ENCODE measurements at places on chromosomes 3 and 15.

- no peak for DNase-seq
These were observed 752 bp downstream of the CEP63 start for GRCh38 chr3:134486577-134487041.

DNA sequence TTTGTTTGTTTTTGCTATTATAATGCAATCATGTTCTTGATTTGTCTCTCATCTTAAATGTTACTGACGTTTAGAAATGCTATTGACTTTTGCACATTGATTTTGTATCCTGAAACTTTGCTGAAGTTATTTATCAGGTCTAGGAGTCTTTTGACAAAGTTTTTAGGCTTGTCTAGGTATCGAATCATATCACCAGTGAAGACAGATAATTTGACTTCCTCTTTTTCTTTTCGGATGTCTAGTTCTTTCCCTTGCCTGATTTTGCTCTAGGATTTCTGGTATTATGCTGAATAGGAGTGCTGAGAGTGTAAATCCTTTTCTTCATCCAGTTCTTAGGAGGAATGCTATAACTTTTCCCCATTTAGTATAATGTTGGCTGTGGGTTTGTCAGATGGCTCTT is 719.7 kb upstream of the BCHE start:
- no peak for DNase-seq

GRCh38 chr3:5006755-5007202 is 27.5 kb downstream of the BHLHE40 start:
- DNase-seq: no peak

DNA sequence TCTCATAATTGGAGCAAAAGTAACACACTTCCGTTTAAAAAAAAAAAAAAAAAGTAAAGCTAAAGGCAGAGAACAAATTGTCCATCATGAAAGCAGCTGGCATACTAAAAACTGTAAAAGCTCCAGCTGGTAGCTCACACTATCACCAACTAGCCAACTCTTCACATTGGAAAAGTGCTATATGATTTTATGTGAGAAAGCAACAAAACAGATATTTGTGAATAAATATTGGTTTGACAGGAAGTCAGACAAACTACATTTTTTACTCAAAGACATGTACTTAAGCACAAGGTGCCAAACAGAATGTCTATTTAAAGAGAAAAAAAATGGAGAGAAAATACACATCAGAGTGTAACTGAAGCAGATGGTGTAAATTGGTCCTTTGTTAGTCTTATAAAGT is 231.2 kb upstream of the CADM2 start:
- DNase-seq: no peak

- no peak for DNase-seq
These were observed 198.2 kb downstream of the SSR3 start for GRCh38 chr3:156356537-156357363.

DNA sequence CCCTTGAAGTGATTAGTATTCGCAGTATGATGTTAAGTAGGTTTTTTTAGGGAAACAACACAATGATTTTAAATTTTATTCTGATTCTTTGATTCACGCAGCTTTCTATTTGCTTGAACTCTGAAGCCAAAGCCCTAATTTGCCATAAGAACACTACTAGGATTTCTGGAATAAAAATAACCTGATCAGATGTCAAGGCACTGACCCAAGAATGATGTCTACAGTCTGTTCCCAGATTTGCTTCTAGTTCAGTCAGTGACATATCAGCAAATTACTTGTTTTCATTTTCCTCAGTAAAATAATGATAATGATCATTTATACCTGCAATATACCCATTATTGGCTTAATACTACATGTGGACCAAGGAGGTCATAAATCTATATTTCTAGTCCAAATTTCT is 179.5 kb upstream of the EIF1B start:
- DNase-seq: no peak

Data from activated CD8-positive, alpha-beta memory T cell treated with anti-CD3 and anti-CD28 coated beads for 48 hours (primary cell).